ENCODE measurements at places on chromosomes 1 and 21.

DNA sequence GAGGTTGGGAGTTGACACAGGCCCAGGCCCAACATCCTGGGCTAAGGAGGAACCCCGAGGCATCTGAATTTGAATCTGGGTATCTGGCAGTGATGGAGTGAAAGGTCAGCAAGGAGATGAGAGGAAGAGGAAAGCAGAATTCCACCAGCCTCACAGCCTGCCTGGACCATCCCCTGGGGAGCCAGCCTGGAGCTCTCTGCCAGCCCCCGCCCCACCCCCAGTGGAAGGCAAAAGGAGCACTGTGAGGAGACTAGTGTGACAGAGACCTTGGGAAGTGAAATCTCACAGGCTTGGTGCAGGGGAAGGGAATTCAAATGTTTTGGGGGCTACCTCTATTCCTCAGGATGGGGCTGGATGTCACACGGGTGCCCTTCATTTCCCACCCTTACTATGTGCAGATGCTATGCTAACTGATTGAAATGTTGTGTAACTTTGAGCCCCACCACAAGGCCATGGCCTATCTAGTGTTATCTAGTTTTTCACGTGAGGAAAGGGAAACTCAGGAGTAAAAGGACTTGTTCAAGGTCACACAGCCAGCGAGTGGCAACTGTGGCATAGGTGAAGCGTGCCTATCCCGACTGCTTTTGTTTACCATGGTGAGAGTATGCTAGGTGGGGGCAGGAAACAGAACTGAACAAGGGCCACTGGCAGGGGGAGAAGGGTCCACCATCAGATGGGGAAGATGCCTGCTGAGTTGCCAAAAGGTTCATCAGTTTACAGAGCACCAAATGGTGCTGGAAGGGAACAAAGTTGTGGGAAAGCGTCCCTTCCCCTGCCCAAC lies 29.8 kb downstream of the AHDC1 start:
- no peak for DNase-seq

DNA sequence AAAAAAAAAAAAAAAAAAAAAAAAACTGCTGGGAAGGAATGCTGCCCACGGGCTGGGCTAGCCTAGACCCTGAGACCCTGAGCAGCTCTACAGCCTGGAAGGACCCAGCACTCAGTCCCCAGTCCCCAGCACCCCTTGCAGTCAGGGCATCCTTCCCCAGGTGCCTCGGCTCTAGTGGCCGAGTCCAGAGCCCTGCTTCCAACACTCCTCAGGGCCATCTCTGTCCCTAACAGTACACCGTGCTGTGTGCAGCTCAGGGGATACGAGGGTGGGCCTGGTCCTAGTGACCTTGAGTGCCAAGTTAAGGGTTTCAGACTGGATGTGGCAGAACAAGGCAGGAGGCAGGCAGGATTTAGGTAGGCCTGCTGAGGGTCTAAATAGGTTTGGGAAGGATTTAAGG lies 50.2 kb upstream of the LRP8 start:
- DNase-seq = no peak

GRCh38 chr21:35512346-35512745 lies 463.2 kb upstream of the RUNX1 start:
- DNase-seq = peak; percentile 44

- DNase-seq = no peak
Measured at GRCh38 chr1:196372896-196373536, 235.2 kb downstream of the KCNT2 start.

DNA sequence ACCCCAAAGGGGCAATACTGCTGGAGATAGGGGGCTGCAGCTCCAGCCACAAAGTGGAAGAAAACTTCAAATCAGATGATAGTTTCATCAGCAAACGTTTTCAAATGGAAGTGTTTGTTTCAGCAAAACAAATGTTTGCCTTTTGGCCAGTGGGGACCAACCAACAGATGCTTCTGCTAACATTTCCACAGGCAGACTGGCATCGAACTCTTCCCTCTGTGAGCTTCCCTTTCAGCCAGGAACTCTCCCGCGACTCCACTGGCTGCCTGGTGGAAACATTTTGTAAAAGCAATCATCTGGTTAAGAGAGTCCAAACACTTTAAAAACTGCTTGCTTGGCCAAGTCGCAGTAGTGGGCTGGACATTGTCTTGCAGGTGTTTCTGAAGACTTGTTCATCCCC lies 30.7 kb downstream of the CENPF start:
- no peak for DNase-seq

DNA sequence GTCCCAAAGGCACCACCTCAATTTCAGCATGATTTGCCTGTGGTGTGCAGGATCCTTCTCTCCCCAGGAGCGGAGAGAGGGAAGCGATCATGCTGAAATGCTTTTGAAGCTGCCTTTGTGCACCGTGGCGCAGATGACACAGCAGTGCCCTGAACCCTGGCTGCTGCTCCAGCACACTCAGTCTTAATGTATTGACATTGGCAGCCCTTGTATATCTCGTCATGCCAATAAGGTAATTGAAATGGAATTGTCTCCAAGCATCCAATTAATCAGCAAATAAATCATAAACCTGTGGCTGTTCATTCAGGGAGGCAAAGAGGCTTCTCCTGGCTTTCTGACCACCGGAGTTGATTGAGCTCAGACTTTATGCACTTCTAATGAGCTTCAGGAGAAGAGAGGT lies 139.8 kb downstream of the KAZN start:
- no peak for DNase-seq

DNA sequence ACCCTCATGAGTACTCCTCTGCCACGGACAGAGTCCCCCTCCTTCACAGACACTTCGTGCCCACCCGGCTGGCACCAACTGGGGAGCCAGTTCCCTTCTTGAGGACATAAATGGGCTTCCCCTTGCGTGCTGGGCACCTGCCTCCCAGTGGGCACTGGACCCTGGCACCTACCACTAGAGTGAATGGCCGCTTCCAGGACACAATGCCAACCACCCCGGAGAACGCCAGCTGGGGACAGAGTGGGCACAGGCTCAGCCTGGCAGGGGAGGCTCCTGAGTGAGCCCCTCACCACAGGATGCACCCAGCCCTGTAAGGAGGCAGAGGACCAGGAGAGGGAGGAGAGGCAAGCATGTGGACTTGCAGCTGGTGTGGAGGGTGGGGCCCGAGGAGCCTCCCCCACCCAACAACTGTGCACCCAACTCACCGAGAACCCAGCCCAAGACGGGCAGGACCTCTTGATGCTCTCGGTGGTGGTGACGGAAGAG lies 1.0 kb downstream of the ENTREP3 start:
- DNase-seq = no peak

GRCh38 chr1:4554271-4554865 lies 100.0 kb upstream of the AJAP1 start:
- no peak for DNase-seq

GRCh38 chr1:204503913-204504519 lies 9.4 kb upstream of the PIK3C2B start:
- DNase-seq = no peak

DNA sequence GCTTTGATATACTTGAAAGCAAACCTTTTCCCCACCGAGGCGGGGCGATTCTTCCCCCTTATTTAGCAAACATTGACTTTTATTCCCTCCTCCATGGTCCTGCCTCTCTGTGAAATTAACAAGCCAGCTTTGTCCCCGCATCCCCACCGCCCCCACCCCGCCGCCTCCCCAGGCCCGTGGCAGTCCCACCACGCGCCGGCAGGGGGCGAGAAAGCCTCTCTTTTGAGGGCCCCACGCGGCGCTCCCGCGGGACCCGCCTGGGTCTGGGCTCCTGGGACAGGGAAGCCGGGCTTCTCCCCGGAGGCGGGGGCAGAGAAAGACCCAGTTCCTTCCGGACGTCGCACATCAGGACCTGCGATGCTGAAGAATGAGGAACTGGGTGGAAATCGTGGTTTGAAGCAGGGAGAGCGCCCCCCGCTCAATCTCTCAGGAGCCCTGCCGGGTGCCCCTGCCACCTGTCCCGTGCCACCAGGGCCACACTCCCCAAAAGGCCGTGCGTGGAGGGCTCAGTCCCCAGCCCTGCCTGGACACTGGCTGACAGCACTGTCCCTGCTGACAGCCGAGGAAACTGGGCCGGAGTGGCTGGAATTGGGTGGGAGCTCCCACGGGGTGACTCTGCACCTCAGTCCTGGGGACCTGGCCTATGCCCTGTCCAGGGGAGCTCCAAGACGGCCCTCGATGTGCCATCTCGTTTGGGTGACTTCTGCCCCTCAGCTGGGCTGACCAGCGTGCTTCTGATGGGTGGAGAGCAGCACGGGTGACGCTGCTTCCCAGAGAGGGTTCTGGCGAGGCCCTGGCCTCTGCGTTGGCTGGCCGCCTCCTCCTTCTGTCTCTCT lies 8.6 kb upstream of the ACTRT2 start:
- no peak for DNase-seq

DNA sequence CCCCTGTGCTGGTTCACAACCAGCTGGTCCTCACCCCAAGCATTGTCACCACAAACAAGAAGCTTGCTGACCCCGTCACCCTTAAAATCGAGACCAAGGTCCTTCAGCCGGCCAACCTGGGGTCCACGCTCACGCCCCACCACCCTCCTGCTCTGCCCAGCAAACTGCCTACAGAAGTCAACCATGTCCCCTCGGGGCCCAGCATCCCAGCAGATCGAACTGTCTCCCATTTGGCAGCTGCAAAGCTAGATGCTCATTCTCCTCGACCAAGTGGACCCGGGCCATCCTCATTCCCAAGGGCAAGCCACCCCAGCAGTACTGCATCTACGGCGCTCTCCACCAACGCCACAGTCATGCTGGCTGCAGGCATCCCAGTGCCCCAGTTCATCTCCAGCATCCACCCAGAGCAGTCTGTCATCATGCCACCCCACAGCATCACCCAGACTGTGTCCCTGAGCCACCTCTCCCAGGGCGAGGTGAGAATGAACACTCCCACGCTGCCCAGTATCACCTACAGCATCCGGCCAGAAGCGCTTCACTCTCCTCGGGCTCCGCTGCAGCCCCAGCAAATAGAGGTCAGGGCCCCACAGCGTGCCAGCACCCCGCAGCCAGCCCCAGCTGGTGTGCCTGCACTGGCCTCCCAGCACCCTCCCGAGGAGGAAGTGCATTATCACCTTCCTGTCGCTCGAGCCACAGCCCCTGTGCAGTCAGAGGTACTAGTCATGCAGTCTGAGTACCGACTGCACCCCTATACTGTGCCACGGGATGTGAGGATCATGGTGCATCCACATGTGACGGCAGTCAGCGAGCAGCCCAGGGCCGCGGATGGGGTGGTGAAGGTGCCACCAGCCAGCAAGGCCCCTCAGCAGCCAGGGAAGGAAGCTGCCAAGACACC lies 40.6 kb downstream of the ZBTB17 start:
- DNase-seq = no peak

GRCh38 chr1:173333581-173333980 lies 126.5 kb upstream of the TNFSF4 start:
- no peak for DNase-seq

GRCh38 chr1:27476237-27476636 lies 13.7 kb downstream of the WASF2 start:
- DNase-seq = no peak

GRCh38 chr1:50473513-50473912 lies 50.3 kb upstream of the DMRTA2 start:
- no peak for DNase-seq

GRCh38 chr1:40539338-40539737 lies 7.9 kb downstream of the ZNF684 start:
- DNase-seq = no peak

GRCh38 chr1:225942574-225942973 lies 1.6 kb upstream of the LEFTY2 start:
- no peak for DNase-seq

GRCh38 chr1:14365301-14365988 lies 233.0 kb upstream of the KAZN start:
- no peak for DNase-seq

GRCh38 chr1:162381383-162381782 lies at the start of gene C1orf226:
C1orf226 (plus strand) TSS chr1:162381728; CDS start chr1:162381902, 174 bp downstream.
- no peak for DNase-seq

- DNase-seq = no peak
Measured at GRCh38 chr1:223479261-223479660, 86.0 kb downstream of the CCDC185 start.

DNA sequence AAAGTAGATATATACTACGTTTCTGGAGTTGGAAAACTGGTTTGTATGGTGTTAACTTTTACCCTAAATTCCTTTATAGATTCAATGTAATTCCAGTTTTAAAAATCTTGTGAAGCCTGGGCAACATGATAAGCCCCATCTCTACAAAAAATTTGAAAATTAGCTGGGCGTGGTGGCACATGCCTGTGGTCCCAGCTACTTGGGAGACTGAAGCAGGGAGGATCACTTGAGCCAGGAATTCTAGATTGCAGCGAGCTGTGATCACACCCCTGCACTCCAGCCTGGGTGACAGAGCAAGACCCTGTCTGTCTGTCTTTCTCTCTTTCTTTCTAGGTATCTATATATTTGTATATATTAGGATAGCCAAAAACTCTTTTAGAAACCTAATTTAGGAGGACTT lies 141.9 kb downstream of the CLEC20A start:
- no peak for DNase-seq

DNA sequence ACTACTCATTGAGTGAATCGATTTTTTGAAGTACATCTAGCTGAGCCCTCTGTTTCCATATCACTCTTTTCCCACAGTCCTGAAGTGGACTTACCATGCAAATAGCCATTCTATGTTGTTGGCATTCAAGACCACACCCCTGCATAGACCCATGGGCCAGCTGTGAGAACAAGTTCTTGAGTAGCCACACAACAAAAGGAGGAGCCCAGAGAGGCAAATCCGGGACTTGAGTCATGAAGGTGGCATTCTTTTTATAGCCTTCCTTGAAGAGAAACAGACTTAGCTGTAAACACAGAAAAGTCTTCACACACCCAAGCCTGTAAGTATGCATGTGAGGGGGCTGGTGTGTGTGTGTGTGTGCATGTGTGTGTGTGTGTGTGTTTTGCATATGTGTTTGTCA lies 13.8 kb upstream of the SPRR5 start:
- DNase-seq = no peak

DNA sequence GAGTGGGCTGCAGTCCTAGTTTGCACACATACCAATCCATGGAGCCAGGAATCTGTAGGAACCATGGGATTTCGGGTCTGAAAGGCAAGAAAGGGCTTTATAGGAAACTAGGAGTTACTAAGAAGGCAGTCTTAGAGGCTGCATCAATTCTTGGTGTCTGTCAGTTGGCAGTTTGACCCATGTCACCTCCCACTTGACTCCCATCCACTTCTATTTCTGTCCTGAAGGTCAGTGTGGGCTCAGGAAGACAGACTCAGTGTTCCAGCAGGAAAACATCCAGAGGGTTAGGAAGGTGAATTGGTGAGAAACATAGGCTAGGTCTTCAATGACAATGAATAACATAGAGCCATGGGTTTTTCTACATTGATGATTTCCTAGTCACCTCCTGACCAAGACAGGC lies 4.0 kb downstream of the CYP4A11 start:
- DNase-seq = no peak

DNA sequence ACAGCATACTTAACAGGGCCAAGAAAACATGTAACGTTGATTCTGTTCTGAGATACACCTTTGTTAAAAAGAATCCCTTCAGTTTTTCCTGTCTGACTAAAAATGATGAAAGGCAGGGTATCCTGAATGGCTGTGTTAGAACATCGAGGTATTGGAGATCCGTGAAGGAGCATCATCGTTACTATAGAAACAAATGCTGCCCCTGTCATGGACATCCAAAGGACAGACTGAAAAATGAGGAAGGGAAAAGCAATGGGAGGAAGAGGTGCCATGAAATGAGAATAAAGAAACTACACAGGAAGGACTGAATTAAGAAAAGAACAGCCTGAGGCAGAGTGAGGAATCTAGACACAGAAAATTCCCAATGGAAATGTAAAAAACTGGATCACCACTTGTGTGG lies 257.9 kb downstream of the PDE4B start:
- DNase-seq = no peak

Data from GM04504 (cell line).